ENCODE measurements at places on chromosomes 16 and 17.

- no peak for DNase-seq
Measured at GRCh38 chr16:56260378-56261160, 69.3 kb downstream of the GNAO1 start.

GRCh38 chr17:67456889-67457288 is 79.8 kb downstream of the PITPNC1 start:
- no peak for DNase-seq

- DNase-seq: no peak
Measured at GRCh38 chr17:17170346-17170985, 35.7 kb downstream of the PLD6 start.

DNA sequence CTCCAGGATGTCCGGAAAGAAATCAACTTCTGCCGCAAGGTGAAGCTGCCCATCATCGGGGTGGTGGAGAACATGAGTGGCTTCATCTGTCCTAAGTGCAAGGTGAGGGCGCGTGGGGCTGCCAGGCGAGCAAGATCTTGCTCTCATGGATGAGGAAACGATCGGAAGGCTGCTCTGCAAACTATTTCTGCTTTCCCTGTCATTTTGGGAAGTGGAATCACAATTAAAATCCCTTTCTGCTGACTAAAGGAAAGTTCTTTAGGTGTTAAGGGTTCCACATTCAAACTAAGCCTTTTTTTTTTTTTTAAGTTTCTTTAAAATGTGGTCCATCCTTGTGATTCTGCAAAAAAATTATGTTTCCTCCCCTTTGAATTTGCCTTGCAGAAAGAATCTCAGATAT is 17.7 kb downstream of the NUBP1 start:
- no peak for DNase-seq

GRCh38 chr16:67645397-67646121 is 615 bp downstream of the CARMIL2 start:
- DNase-seq: no peak

DNA sequence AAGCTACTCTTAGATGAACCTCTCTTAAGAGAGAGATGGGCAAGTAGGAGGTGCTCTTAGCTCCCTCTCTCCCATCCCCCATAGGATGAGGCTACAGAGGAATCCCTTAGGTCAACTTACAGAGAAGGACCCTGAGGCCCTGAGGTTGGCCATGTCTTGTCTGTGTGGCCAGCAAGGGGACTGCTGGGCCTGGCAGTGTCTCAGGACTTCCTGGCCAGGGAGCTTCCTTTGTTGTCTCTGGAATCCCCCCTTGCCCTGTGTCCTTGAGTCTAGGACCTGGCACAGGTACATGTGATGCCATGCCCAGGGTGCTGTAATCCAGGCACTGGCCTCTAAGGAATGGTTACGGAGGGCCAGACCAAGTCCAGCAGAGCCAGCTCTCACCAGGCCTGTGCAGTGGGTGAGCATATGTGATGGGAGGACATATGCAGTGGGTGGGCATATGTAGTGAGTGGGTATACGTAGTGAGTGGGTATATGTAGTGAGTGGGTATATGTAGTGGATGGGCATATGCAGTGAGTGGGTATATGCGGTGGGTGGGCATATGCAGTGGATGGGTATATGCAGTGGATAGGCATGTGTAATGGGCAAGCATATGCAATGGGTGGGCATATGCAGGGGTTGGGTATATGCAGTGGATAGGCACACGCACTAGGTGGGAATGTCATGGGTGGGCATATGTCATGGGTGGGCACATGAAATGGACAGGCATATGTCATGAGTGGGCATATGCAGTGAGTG is 20.3 kb upstream of the PECAM1 start:
- DNase-seq: no peak

Data from immature natural killer cell (primary cell).